ENCODE measurements at places on chromosomes 3 and 15.

DNA sequence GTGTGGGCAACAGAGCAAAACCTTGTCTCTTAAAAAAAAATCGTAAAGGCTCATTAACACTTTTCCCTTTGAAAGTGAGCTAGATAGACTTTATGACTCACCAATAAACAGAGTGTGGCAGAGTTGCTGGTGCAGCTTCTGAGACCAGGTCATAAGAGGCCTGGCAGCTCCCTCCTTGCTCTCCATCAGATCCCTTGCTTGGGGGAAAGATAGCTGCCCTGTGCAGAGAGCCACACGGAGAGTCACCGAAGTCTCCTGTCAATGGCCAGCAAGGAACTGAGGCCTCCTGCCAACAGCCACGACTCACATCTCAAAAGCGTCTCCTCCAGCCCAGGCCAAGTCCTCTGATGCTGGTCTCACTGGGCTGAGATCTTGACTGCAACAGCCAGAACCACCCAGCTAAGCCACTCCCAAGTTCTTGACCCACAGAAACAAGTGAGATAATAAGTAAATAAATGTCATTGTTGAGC is 8.7 kb upstream of the GP9 start:
- no peak for DNase-seq

DNA sequence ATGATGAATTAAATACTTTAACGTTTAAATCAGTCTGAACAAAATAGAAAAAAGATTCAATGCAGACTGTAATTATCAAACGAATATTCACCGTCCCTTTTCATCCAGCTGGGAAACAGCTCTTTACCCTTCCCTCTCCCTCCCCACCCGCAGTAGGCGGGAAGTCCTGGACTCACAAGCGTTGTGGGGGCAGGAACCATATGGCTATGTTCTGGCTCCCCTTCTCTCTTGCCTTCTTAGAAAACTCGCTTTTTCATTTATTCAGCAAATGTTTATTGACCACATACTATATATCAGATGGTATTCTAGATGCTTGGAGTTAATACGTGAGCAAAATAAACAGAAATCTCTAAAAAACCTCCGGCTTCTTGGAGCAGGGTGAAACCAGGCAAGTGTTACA is 715 bp upstream of the SCAPER start:
- no peak for DNase-seq

- no peak for DNase-seq
These were observed 46.8 kb upstream of the POMGNT2 start for GRCh38 chr3:43152649-43153048.

DNA sequence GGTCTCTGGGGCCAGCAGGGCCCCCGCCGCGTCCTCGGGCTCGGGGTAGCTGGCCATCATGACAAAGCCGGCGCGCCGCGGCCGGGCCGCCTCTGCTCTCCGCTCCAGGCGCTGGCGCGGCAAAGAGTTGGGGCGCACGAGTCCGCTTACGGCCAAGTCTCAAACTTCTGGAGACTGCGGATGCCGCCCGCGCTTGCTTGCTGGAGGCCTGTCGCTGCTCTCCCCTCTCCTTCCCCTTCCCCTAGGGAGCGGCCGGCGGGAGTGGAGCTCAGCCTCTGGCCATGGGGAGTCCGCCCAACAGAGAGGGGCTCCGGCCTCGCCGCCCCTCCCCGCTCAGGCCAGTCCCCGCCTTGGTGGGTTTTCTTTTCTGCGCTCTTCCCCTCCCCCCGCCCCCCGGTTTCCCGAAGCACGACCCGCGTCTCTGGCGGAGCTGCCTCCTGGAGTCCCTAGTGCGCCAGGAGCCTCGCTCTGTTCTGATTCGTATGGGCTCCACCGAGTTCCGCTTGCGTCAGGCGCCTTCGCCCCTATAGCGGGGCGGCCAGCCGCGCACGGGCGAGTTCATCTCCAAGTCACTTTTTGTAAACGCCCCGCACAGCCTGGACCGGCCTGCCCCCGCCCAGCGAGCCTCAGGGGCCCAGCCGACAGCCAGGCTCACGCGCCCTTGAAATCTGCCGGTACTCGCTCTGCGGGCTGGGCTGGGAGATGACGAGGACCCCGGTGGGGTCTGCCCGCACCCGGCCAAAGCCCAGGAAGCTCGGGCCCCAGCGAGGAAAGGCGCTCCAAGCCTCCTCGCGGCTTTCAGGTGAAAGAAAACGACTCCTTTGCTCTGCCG is at the start of the genes FOXL2 and FOXL2NB:
Gene FOXL2 (minus strand): TSS at position 475 of the 832 bp plus-strand sequence. CDS start 415 bp downstream, at position 60.
Gene FOXL2NB (plus strand): TSS at position 555 of the 832 bp plus-strand sequence. CDS start 148 bp downstream, at position 703.
- DNase-seq = no peak

GRCh38 chr3:48306860-48307530 is 26.5 kb downstream of the SPINK8 start:
- no peak for DNase-seq

DNA sequence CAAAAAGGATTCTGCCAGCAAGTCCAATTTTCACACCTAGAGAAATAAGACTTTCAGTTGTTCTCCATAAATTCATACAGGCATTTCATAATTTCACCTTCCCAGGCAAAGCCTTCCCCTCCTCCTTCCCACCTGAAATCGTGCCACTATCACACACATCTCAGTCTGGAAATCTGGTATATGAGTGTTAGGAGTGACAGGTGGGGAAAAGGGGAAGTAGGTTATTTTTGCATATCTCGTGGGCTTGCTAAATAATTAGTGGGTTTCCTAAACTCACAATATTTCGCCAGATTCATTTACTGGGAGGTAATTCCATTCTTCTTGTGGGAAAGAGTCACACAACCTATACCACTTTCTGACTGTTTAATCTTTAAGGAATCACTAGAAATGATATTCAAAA is 7.4 kb downstream of the ALDH1A2 start:
- no peak for DNase-seq

DNA sequence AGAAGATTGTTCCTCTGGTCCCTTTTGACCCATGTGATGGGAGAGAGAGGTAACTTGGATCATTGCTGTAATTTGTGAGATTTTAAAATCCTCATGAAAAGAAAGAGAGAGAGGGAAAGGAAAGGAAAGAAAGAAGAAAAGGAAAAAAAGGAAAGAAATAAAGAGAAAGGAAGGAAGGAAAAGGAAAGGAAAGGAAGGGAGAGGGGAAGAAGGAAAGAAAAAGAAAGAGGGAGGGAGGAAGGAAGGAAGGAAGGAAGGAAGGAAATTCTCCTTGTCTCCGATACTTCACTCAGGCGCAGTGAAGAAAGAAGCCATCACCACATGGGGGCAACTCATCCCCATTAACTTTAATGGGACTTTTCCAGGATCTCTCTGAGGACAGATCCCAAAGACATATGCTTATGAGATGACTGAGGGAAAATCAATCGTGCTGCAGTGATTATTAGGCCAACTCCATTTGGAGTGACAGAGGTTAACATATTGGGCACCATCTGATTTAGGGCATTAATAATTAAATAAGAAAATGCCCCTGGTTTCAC is 123.0 kb downstream of the MEGF11 start:
- no peak for DNase-seq

DNA sequence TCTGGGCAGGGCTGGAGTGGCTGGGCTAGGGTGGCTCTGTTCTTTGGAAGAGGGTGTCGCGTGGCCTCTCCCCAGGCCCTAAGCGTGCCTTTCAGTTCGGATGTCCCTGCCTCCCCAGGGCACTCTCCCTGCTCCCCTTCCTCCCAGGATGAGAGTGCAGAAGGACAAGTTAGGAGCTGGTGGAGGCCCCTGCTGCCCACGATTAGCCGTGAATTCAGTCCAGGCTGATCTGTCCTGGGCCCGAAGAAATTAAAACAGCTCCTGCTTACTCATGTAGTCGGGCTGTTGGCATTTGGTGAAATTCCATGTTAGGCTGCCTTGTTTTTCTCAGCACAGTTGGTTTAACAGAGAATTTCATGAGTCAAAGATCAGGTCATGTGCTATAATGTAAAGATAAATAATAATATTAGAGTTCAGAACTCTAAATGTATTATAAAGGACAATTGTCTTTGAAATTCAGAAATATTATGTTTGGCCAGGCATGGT is 24.5 kb downstream of the NIPA1 start:
- DNase-seq = no peak

DNA sequence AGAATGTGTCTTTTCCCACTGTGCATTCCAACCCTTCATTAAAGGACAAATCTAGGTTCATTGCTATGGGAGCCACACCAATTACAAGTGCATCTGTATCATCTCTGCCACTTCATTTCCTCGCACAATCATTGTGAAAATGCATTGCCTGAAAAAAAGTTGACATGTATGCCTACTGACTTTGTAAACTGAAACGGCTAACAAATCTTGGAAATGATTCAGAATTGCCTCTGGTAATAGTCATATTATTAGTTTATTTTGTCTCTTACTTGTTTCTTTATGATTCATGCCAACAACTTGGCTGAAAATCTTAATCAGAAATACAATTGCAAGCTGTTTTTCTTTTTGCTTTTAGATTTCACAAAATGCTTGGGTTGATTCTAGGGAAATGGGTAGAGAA is 497.1 kb downstream of the ZIC1 start:
- DNase-seq = no peak
